NCI-H1694 (cell line): ENCODE measurements at places on chromosomes 2 and 18.

DNA sequence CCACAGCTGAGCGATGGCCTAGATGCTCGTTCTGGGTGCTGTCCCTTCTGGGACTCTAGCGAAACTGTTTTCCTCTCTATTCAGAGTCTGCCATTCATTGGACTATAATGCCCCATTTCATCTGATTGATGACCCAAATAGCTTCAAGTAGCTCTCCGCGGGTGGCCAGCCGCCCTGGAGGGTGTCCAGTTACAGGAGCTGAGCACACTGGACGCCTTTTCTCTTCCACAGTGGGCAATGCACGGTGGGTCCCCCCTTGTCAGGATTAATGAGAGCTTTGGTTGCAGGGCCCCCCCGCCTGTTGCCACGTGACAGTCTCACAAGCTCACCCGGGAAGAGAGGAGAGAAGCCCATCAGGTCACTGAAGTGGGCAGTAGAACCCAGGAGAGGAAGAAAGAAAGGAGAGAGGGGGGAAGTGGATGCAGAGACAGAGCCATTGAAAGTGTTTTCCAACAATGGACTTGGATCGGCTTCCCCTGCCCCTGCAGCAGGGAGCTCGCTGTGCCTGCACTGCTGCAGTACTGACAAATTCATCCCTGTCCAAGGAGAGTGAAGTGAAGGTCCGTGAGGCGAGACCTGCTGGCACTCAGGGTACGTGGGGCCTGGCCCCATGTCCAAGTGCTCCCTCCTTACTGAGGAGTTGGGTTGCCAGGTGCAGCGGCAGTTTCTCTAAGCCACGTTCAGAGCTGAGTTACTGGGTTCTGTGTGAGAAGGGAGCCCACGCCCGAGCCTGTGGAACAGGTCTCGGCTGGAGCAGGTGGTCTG lies 44.8 kb downstream of the DIPK1C start:
- no peak for DNase-seq

GRCh38 chr2:167293943-167294775 lies 405.9 kb downstream of the XIRP2 start:
- DNase-seq: peak; percentile 30

DNA sequence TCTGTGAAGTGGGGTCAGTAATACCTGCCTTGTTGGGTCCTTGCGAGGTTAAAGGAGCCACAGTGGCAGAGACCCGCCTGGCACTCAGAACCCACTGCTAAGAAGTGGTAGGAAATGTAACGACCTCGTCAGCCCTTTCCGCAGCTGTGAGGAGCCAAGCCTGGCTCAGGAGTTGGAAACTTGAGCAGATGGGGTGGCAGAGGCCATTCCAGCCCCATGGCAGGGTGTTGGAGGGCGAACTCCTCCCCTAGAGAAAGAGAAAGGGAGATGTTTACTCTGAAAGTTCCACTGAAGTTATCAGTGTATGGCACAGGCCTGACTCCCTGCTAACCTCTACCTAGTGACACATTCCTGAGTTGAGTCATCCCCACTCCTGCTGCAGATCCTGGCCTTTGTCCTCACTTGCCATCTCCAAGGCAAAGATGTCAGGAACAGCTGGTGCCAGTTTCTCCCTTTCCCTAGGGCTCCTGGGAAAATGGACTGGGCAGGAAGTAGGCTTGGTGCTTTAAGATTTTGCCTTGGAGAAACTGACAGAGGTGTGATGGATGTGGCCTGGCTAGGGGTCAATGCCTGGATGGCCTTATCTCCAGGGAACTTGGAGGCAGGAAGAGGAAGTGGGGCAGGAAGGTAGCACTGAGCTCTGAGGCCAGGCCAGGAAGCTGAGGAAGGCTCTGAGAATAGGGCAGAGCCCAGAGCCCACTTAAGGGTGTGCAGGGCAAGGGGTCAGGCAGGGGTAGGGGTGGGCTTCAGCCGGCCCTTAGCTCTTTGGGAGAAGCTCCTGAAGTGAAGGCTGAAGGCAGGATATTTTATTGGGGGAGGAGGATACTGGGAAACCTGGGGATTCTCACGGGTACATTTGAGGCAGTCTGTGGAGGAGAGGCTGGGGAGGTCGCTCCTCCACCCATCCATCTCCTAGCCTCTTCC lies 888 bp downstream of the VAMP5 start:
- DNase-seq: no peak

DNA sequence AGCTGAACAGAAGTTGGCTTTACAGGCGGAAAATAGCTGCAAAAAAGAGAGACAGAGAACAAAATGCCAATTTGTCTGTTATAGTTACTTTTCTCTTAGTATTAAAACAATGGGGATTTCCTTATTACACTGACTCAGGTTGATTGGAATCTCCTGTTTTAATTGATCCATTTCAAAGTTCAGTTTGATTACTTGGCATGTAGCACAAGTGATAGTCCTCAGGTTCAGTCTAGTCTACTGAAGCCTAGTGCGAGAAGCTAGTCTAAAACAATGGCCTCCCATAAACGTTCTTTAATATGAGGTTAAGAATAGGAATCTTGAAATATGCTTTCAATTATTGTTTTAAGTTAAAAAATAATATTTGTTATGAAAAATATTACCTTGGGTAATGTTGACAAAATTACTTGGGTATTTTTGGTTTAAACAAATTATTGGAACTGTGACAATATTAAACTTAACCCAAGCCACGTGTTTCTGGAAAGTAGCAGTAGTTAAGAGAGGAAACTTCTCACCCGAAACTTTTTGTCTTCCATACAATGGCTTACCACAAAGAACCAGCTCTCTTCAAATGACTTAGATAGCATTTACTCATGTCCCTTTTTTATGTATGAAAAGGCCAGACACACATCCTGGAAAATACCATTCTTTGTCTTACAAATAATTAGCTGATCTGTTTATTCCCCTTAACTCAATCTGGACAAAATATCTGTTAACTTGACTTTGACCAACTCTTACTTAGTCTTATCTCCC lies 1326.2 kb upstream of the TMEFF2 start:
- DNase-seq: no peak

DNA sequence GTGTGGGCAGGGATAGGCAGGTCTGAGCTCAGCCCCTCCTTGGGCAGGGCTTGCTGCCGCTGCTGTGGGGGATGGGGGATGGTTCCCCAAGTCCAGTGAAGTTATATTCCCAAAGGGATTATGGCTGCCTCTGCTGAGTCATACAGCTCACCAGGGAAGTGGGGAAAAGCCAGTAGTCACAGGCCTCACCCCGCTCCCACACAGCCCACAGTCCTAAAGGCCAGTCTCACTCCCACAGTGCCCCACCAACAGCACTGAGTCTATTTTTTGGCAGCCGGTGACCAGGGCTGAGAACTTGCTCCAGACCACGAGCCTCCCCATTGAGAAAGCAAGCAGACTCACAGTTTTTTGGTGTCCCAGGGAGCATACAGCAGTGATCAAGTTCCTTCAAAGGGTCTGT lies 173.3 kb downstream of the OSR1 start:
- no peak for DNase-seq

DNA sequence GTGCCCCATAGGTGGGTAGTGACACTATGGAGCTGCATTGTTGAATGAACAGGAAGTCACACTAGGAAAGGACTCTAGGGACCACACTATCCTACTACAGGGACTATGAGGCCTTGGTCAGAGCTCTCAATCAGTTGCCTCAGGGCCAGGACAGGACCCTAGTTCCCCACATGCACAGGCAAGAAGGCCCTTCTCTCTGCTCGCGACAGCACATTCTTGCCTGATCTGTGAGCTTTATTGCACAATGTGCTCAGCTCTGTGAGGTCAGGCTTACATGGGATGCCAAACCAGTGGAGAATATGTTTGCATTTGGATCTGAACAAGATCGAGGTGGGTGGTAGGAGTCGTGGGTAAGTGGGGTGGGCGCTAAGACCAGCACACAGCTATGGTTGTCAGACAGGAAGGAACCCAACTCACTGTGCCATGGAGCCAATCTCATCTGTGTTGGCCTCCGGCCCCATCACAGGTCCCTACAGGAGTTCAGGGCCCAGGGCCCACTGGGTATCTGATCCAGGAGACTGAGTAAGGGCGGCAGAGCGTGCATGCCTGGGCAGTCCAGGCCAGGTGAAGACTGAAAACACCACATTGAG lies 8.0 kb downstream of the PCARE start:
- no peak for DNase-seq

GRCh38 chr2:96181529-96181928 lies 27.1 kb downstream of the STARD7 start:
- no peak for DNase-seq

DNA sequence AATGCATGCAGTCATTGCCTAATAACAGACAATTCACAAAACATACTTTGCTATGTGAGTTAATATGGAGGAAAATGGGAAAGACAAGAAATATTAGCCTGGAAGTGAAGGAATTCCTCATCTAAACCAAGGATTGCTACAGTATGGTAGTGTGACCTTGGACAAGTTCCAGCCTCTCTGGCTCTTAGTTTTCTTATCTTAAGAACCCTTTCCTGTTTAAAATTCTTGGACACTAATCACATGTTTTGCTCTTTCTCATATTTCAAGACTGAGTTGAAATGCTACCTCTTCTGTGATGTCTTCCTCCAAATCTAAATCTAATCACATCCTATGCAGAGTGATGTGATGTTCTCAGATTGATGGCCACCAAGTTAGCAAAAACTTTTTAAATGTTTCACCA lies 20.8 kb upstream of the ADAM23 start:
- DNase-seq: no peak

DNA sequence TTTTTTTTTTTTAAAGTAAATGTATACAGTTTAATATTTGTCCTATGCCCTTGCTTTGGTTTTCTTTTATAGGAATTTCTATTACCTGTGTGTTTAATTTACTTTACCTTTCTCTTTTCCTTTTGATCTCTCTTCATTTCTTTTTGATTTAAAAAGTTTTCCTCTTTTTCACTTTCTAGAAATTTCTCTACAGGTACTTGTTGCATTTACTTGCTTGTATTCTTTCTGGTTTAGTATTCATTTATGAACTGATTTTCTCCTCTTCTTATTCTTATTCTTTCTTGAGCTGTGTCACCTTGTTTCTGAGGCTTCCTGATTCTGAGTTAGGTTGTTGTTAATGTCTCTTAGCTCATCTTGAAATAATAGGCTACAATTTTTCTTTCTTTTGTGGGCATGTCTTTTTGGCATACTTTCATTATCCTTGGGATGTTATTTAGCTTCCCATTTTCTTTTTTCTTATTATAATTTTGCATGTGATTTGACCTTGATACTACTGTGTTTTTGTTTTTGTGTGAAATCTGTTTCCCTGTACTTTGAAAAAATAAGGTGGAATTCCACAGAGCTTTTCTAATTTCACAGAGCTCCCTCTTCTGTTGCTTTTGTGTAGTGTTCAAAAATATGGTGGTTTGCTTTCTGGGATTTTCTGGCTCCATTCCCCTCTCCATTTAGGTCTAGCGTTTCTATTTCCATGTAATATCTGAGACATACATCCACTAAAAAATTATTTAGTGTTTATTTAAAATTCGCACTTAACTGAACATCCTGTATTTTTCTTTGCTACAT lies 25.5 kb upstream of the ALMS1 start:
- DNase-seq: peak; percentile 16

DNA sequence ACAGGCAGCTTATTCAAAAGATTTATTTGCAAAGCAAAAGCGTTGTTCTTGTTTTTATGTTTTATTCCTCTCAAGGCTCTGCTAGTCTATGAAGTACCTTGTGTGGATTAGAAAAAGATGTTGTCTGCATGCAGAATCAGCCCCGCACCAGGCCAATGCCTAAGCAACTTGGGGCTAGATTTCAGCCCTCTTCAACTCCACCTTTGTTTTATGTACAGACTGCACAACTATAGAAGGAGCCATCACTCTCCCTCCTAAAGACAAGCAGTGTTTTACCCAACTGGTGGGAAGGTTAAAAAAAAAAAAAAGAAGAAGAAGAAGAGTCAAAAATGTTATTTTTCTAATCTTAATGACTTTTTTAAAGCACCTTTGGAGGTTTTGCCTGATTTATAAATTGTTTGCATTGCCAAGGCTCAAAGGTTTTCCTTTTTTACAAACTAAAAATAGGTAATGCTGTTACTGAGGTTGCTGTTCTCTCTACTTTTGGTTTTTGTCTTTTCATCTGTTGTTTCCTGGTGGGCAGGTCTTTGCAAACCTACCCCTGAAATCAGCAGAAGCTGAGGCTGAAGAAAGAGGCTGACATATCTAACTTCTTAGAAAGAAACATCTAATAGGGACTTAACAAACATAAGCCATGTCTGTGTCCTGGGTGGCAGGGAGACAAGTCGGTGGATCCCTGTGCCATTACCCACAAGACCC lies 164.0 kb downstream of the SLC39A10 start:
- no peak for DNase-seq

- no peak for DNase-seq
Measured at GRCh38 chr2:169877398-169877797, 50.1 kb downstream of the UBR3 start.

DNA sequence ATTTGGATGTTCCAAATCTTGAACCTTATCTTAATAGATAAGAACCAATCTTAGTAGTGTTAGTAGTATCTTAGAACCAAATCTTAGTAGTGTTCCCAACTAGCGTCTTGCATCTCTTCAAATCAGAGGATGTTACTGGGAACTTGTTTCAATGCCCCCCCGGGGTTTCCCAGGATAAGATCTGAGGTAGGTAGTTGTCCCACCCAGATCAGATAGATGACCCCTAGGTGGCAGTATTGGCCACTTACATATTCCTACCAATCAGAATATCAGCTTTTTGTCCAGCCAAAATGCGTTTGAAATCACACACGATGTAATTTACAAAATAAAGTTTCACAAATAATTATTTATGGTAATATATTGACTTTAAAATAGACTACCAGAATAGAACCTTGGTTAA lies 314.8 kb downstream of the MBD2 start:
- DNase-seq: no peak

GRCh38 chr2:65917986-65918385 lies 485.6 kb upstream of the SPRED2 start:
- DNase-seq: no peak

- DNase-seq: peak; percentile 11
Measured at GRCh38 chr2:29841386-29842004, 79.9 kb downstream of the ALK start.

DNA sequence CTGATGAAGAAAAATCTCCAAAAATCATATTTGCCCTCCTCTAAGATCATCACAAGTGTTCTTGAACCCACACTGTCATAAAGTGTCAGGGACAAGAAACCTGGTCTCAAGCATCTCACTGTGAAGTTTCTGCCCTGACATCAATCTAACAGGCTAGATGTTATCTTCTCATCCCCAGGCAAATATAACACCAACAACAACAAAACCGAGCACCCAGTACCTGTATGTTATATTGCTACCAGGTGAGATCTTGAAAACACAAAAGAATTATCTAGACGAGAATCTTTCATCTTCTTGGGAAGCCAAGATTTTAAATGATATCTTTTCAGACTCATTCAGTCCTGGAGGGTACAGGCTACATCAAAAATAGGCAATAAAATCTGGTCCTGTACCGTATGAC lies 8.8 kb upstream of the MAP4K3 start:
- no peak for DNase-seq

DNA sequence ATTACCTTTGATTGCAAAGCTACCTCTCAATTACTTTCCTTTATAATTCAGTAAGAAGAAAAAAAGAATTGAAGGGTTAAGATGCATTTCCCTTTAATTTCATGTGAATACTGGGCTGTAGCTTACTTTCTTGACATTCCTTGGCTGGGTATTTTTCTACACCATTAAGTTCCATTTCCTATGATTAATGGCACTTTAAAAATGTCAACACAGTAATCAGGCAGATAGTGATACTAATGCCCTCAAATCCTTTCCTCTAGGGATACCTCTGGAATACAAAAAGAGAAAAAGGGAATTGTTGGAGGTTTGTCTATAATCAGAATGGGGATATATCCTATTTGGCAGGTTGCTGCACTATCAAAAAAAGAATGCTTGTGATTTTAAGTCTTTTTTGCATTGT lies 216.9 kb downstream of the SRBD1 start:
- DNase-seq: no peak

GRCh38 chr2:11532416-11533055 lies 1.3 kb upstream of the GREB1 start:
- DNase-seq: no peak
